ENCODE measurements at places on chromosomes 2 and 18. TPM values are rescaled to one million over a fixed set of nuclear protein-coding genes. Genes with fewer than 3 reads are reported as not detected.

DNA sequence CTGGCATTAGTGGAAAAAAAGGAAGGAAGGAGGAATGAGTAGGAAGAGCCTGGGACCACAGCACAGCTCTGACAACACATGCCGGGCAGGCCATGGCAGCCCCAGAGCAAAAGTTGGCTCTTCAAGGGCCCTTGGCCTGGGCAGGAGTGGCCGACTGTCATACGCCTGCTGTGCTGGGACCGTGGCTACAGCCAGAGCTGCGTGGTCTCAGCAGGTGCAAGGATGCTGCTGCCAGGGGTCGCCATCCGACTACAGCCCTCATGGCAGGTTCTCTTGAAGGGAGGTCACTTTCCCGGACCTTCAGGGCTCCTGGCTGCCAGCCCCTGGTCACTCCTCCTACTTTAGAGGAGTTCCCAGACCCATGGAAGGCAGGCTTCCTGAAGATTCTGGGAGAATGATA is 109.9 kb downstream of the ARL4C start:
- DNase-seq, result no peak

GRCh38 chr18:21605213-21605612 is 4.7 kb upstream of the ESCO1 start:
- DNase-seq, result no peak

DNA sequence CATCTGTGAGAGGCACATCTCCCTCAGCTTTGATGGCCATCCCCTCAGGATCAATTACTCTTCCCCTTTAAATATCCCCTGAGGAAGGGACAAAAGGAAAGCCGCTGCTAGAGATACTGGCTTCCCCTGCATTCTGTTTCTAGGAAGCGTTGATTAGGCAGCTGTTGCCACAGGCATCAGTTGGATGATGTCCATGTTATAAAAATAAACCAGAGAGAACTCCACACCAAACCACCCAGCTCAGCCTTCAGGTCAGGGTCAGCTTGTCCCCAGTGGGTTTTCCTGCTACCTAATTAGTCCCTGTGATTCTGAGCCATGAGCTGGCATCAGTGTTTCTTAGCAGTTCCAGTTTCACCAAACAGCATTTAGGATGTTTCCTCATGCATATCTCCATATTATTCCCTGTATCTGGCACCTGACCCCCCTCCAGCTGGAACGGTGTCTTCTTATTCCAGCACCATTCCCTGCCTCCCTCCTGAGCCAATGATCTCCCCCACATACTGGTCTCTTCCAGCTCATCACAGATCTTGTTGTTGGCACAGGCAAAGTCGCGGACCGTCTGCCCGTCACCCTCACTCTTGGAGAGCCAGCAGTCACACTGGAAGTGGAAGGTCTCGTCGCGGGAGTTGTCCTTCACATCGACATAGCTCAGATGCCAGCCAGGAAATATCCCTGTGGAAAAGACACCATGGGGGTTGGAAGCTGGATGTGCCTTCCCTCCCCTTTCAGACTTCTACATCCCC is 168.4 kb downstream of the LOXHD1 start:
- no peak for DNase-seq

RNF152 gene
- 28.6 TPM for total RNA-seq

DNA sequence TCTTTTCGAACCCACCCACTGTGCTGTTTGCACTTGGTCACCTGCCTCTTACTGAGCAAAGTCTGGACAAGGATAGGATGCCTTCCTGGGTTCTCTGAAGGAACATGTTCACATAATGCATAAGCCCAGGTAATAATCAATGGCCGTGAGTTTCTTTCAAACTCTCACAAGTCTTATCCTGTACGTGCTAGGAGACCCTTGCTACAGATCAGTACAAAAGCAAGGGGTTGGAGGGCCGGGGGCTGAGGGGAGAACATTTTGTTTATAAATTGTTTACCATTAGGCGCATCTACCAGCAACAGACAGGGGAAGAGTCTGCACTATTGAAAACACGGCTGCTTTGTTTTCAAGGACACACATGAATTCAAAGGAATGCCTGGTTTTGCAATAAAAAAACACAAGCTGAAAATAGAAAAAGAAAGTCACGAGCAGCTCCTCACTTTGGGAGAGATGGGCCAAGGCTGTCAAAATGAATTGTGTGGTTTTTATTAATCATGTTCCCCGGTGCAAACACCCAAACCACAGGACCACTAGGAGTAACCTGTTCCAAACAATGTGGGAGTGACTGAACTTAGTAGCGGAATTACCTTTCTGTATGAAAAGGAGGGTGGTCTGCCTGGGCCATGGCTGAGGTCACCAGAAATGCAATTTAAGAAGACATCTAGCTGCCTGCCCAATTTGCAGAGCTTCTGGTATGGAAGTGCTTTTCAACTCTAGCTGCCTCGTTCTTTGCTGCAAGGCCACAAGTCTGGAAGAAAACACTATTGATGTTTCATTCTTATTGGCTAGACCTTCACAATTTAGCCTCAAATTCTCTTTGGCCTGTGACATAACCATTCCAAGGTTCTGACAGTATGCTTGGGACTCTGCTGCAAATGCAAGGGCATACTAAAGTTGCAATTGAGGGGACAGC is 73.5 kb downstream of the CCBE1 start:
- DNase-seq, result no peak

GRCh38 chr18:48037481-48038271 is 107.2 kb upstream of the SMAD2 start:
- DNase-seq, result no peak

FBXO36 gene
- total RNA-seq, result 5.1 TPM

- no peak for DNase-seq
These were observed 3.4 kb downstream of the SGPP2 start for GRCh38 chr2:222427646-222428301.

GRCh38 chr2:223989856-223990232 is 32.6 kb downstream of the MRPL44 start:
- DNase-seq, result no peak

DNA sequence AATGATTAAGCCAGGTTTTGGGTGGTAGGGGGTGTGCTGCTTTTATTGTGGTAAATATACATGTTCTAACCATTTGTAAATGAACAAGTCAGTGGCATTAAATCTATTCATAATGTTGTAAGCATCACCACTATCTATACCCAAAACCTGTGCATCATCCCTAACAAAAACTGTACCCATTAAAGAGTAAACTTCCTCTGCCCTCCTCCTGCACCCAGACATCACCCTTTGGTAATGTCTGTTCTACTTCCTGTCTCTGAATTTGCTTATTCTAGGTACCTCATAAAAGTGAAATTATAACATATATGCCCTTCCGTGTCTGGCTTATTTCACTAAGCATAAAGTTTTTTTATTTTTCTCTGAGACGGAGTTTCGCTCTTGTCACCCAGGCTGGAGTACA is 14.1 kb downstream of the RIF1 start:
- no peak for DNase-seq

DNA sequence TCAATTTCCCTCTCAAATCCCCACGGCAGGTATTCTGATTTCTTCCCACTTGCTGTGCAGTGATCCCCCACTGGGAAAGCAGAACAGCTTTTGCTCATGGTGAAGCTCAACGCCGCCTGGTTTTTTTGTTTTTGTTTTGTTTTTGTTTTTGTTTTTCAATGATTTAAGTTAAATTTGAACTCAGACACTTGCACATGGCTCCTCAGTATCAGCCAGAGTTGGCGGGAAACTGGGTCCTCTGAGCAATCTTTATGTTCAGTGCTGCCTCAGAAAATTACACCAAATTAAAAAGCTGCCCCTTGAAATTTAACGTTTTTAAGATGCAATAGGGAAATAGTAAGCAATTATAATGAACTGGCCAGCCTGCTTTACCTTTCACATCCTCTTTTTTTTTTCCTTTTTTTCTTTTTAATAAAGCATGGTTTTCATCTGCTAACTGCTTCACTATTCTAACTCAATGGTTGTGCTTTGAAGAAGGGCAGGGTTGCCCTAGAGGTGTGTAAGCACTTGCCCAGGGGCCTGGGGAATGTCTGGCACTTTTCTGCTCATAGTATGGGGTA is 277.0 kb upstream of the HNRNPA3 start:
- no peak for DNase-seq

DNA sequence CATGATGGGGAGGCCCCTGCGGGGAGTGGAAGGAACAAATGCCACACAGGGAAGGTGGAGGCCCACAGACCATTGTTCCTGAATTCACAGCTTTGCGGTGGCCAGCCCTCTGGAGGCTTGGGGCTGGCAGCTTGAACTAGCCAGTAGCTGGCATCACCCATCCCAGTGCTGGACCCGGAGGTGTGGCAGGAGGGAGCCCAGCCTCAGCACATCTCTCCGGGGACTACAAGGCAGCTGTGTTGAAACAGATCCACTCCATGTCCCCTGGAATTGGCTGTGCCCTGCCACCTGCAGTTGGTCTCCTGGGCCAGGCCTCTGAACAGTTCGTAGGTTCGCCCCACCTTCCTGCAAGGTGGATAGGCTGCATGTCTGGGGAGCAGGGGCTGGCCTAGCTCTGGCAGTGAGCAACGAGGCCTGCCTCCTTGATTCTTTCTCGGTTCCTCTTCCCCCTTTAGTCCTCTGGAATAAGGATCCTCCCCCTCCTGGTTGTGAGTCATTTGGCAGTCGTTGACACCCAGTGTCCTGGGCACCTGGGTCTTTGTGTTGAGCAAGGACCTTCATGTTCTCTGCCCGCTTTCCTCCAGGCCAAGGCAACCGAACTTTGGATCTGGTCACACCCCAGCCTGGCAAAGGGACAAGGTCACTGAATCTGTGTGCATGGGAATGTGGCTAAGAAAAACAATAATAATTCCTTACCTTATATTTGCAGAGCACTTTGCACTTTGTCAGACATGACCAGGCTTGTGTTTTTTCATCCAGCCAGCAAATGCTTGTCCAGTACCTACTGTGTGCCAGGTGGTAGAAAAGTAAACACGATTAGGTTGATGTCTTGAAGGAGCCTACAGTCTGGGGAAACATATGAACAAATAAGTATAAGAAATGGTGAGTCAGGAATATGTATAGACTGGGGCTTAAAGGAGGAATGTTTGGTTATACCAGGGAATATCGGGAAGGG is 55.0 kb upstream of the MCFD2 start:
- DNase-seq, result no peak

GRCh38 chr2:168526641-168527040 is 70.6 kb downstream of the CERS6 start:
- no peak for DNase-seq

- no peak for DNase-seq
These were observed 3.6 kb upstream of the TTC21B start for GRCh38 chr2:165957030-165957675.

FSHR gene
- total RNA-seq, result not detected

All from mesothelial cell of epicardium (in vitro differentiated cells).